ENCODE measurements at places on chromosomes 7 and 10.

DNA sequence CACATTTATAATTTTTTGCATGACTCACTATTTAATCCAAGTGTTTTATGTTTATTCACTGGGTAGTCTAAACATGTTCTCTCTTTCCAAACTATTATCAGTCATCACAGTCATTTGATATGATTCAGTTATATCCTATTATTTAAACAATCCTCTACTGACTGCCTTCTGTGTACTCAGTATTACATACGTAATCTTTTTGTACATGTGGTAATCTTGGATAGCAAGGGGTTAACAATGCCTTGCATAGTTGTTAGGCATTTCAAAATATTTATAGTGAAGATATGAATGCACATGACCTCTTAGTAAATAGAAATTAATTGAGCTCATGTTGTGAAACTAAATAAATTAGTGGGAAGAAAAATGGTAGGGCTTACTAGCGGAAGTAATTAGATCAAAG lies 379.4 kb upstream of the KIAA1217 start:
- no peak for DNase-seq

DNA sequence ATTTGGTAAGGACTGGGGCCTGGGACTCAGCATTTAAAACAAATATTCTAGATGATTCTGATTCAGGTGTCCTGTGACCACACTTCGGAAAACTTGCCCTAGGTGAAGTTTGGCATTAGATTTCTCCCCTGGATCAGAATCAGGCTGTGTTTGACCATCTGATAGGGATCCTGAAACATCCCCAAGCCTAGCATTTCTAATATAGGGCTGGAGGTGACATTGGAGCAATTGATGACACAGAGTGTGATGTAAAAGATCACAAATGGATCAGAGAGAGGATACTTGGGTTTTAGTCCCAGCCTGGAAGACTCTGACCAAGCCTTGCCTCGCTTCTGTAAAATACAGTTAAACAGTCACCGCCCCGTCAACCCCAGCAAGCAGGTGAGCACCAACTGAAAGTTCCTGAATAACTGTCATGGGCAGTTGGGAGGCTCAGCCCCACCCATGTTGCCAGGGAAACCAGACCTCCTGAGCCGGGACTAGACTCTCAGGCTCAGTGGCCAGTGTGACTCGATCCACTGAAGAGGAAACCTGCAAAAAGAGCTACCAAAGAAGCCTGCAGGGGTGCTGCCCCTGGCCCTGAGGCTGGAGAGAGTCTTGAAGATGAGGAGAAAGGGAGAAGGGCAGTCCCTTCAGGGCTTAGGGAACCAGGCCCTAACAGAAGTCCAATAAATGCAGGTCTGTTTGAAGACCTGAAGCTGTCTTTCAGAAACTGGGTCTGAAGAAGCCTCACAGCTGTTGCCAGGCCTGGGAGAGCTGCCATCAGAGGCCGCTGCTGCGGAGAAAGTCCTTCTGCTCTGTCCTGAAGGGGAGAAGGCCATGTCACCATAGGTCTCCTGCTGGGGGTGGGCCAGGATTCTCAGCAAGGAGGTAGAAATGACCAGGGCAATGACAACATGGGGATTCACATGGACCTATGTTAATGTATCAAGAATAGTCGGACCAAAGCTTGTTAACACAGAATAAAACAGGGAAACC lies 126.1 kb upstream of the KCNMA1 start:
- DNase-seq: no peak

DNA sequence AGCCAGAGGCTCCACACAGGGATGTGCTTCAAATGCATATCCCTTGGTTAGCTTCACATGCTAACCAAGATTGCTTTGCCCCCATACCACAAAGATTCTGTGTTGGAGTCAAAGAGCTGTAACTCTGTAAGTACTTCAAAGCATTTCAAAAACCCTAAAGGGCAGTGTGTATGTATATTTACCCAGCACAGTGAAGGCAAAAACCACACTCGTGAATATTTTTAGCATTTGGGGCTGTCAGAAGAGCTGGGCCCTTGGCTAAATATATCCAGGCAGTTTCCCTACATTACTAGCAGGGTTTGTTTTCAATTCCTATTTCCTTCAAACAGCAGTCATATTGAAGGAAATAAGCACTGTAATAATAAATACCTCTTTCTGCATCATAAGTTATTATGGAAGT lies 84.2 kb upstream of the STEAP1B start:
- no peak for DNase-seq

DNA sequence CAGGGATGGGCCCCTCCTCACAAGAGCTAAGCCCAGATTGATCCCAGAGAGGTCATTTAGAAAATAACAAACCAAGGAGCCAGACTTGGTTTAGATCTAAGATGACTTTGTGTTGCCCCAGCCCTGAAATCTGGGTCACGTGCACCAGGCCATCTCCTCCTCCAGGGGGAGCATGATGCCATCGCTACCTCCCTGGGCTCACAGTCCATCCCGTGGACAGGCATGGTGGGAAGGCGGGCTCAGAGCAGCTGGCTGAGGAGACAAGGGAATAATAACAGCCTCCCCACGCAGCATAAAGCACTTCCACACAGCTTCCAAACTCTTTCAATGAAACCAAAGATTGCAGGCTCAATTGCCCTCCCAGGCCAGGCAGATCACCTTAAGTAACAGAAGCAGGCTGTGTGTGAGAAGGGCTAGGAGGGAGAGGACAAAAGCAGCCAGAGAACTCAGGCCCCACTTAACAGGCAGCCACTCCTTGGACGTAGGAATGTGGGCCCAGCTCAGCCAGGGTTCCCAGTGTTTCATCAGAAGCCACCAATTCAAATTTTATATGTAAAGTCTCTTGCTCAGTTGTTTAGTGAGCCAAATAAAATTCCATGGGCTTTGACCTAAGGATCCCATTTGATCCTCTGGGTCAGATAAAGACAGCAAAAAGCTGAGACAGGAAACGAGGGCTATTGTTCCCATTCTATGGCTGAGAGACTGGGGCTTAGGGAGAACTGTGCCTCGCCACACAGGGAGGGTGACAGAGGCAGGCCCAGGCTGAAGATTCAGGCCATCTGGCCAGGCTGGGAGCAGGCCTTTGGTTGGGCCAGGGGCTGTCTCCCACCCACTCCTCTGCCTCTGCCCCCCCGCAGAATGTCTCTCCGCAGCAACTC lies 100.2 kb downstream of the COL13A1 start:
- no peak for DNase-seq

- no peak for DNase-seq
Observed at GRCh38 chr7:106871793-106872571, 6.9 kb downstream of the PIK3CG start.

- no peak for DNase-seq
Observed at GRCh38 chr7:92609921-92610518, 19.8 kb upstream of the FAM133B start.

GRCh38 chr10:46543466-46544377 lies 12.7 kb downstream of the GPRIN2 start:
- DNase-seq: no peak

GRCh38 chr7:94403546-94403945 lies 8.9 kb downstream of the COL1A2 start:
- no peak for DNase-seq

DNA sequence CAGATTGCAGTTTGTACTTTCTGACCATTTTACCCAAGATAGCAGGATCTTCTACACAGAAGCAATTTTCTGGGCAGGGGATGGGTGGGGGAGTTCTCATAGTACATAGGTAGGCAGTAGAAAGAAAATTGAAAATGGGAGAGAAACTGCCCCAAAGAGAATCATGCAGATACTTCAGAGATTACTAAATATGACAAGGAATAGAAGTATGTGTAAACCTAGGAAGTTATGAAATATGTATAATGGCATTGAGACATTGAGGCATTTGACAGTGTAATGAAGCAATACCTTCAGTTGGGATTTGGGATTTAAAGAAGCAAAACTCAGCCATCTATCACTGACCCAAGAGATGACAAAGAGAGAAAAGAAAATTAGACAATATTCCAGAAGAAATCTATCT lies 233.0 kb downstream of the PTN start:
- DNase-seq: no peak

GRCh38 chr7:42372479-42372878 lies 135.5 kb upstream of the GLI3 start:
- DNase-seq: no peak

- DNase-seq: no peak
Observed at GRCh38 chr7:47625861-47626715, 44.2 kb upstream of the TNS3 start.

DNA sequence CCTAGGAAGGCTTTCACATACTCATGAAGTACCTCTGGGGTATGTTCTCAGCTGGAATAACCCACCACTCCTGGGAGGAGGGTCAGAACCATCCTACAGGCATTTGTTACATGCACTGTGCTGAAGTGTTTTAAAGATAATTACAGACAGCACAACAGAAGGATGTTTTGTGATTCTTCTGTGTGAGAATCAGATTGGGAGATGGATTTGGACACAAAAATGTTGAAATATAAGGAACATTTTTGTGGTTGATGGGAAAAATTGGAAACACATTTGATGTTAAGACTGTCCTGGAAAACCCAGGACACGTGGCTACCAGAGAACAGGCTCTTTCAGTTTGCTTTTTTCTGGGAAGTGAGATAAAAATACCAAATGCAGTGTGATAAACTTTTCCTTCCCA lies 61.4 kb downstream of the BICC1 start:
- no peak for DNase-seq

DNA sequence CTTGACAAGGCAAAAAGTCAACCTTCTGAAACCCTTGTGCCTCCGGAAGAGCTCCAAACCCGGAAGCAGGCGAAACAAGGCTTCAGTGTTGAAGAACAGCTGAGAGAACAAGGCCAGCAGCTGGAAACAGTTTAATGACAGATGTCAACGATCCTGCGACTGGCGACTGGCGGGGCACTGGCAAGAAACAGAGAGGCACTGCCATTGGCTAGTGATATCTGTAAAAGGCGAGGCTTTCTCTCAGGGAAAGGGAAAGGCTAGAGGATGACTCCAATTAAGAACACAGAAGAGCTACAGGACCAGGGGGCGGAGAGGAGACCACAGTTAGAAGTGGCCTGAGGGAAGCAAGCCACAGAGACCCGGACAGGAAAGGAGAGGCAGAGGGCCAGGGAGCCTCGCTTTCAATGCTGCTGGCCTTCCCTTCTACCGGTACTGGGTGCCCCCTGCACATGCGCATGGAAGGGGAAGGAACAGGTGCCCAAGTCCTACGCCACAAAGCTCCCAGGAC lies 19.4 kb downstream of the ITGB1 start:
- no peak for DNase-seq

DNA sequence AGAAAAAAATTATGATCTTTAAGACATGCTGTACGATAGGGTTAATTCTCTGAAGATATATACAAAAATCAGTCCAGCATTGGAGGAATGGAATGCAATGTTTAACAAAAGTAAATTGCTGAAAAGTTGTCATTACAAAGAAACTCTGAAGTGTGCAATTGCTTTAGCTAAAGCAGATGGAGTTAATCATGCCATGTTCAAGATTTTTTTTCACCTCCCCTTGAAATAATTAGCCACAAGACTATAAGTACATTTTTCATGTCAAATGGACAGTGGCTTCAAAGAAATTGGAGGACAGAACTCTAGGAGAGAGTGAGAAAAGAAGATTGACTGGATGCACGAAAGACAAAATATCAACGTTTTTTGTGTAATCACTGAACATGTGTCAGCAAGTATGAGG lies 63.1 kb upstream of the MEOX2 start:
- DNase-seq: no peak

DNA sequence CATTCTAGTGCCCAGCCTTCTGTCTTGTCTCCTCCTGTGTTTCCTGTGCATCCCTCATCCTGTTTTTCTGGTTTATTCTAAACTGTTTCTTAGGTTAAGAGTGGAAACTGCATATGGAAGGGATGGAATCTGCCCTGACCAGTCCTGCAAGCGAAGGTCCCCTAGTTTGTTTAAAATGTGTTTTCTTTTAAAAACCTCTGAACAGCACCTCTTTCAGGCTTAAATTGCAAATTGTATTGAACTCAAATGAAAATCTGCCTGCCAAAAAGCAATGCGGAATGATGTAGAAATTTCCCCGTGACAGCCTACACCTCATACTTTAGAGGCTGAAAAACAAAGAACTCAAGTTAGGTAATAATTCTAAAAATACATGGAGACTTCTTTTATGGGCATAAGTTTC lies 222.8 kb upstream of the IMMP2L start:
- DNase-seq: no peak

DNA sequence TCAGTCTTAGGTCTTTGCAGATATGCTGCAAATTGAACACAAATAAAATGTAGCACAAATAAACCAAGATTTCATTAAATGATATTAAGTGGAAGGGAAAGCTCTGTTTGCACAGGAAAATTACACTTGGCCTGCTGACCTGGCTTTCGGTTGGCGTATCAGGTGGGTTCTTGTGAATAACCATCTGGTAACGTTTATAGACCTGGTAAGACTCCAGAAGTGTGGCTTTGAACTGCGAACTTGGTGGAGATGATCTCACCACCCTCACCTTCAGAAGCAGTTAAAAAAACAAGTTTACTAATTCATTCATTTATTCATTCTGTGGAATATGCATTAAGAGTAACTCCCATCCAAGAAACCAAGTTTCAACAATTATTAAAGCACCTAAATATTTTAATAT lies 28.1 kb downstream of the ATE1 start:
- no peak for DNase-seq

- DNase-seq: no peak
Observed at GRCh38 chr10:61068471-61068870, 124.5 kb upstream of the RHOBTB1 start.

- no peak for DNase-seq
Observed at GRCh38 chr10:88082391-88082790, 219.0 kb downstream of the PTEN start.

DNA sequence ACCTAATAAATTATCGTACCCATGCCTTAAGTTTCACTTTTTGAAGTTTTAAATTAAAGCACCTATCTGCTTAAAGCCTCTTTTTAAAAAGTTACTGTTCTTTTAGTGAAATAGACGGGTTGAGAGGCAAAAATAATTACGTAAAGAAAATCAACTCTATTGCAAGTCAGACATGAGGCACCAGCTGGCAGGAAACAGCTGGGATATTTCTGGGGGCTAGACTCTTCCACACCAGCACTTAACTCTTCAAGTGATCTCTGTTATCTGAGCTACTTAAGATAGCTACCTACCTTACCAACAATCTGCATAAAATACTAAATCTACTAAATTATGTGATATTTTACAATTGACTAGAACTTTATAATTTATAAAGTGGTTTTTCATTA lies 35.8 kb downstream of the GBF1 start:
- no peak for DNase-seq

DNA sequence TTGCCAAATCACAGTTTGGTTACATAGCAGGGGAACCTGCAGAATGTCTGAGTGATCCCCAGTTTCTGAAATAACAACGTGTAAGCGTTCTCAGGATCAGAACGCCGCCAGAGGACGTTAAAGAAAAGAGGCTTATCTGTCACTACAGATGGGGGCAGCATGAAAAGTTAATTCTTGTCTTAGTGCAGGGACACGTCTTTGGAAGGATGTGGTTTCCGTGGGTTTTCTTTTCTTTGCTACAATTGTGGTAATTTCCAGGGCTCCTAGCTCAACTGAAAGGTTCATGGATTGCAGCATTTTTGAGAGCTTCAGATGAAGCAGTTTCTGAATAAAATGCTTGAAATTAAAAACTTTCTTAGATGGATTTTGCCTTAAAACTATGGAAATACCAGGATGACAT lies 106.6 kb downstream of the PRKCQ start:
- no peak for DNase-seq

- DNase-seq: no peak
Observed at GRCh38 chr7:36208997-36209813, 56.2 kb downstream of the EEPD1 start.

- no peak for DNase-seq
Observed at GRCh38 chr7:82330706-82331215, 112.8 kb downstream of the CACNA2D1 start.
